ENCODE measurements at places on chromosomes 12 and 14.

DNA sequence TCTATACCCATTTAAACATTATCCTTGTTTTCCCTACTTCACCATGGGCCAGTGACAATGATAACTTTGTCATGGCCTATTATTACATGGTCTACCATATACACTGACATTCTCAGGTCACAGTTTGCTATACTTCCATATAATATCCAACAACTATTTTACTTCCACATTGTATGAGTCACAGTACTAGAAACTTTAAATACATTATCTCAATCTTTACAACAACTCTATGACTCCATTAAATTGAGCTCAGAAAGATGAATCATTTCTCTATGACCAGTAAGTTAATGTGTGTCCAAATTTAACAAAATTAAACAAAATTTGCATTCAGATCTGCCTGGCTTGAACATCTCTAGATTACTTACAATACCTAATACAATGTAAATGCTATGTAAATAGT lies 93.9 kb downstream of the PLEKHG7 start:
- no peak for DNase-seq

GRCh38 chr14:59253527-59253926 lies 65.1 kb downstream of the DAAM1 start:
- no peak for DNase-seq

- DNase-seq = no peak
Measured at GRCh38 chr12:108770963-108771362, 39.6 kb upstream of the CORO1C start.

DNA sequence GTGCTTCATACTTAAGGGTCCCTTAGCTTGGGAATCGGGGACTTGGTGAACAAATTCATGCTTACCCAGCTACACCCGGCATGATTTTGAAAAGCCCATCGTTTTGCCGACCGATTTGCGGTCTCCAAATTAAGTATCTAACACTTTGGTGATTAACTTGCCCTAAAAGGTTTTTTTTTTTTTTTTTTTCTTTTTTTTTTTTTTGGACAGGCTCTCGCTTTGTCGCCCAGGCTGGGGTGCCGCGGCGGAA lies 843 bp upstream of the HSP90AA1 start:
- DNase-seq = no peak

GRCh38 chr12:49108958-49109404 lies 1.7 kb downstream of the LMBR1L start:
- DNase-seq = no peak

DNA sequence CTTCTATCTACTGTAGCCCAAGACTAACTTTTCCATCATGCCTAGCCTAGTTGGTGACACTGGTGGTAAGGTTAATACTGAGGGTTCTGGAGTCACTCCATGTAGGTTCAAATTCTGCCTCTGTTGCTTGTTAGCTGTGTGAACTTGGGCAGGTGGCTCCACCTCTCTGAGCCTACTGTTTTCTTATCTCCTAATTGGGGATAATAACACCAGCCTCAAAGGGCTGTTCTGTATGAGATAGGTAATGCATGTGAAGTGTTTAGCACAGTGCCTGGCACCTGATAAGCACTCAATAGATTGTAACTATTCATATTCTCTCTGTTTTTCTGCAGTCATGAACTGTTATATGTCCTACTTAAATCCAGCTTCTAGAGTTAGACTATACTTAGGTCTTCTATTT lies 17.5 kb upstream of the SPPL3 start:
- DNase-seq = no peak

- no peak for DNase-seq
Measured at GRCh38 chr14:72679536-72680151, 214.3 kb downstream of the DPF3 start.

DNA sequence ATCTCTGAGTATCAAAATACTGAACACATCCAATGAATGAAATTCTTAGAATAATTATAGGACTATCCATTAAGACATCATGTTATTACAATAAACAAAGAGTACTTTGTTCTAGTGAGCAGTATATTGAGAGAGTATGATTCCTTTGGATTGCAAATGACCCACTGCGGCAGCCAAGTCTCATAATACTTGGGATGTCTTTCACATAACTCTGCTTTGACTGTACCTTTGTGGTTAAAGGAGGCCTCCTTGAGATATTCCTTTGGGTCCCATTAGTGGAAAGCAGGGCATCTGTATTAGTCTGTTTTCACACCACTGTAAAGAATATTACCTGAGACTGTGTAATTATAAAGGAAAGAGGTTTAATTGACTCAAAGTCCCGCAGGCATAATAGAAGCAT lies 593.8 kb downstream of the TRHDE start:
- no peak for DNase-seq

DNA sequence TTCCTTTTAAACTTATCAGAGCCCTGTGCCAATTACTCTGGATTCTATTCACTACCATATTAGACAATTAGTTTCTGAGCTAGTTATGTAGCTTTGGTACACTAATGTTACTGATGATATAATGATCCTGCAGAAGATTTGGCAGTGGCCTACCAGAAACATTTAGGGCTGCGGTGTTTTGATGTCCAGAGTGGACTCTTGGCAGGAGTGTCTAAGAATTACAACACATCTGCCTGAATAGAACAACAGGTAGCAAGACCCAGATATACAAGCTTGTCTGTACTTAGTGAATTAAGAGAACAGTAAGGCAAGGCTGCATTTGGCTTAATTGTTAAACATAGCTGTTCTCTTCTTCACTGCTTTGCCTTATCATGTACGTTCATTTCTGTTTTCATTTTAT lies 691.6 kb upstream of the FBXO33 start:
- no peak for DNase-seq

DNA sequence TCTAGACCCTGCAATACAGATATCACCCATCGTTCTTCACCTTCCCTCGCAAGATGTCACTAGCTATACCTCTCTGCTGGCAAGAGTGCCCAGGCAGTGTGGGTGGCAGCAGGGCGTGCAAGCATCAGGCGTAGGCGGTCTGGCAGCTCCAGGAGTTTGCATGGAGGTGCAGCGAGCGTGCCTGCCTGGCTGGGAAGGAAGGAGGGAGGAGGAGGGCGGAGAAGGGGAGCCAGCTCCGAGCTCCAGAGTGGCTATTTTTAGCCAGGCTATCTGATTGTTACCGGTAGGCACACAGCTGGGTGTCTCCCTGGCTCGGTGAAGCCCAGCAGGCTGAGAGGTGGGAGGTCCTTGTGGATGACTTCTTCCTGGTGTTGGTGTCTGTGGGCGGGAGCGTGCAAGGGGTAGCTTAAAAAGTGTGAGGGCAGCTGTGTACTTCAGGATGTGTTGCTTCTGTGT lies 6.2 kb downstream of the FOXJ2 start:
- no peak for DNase-seq

DNA sequence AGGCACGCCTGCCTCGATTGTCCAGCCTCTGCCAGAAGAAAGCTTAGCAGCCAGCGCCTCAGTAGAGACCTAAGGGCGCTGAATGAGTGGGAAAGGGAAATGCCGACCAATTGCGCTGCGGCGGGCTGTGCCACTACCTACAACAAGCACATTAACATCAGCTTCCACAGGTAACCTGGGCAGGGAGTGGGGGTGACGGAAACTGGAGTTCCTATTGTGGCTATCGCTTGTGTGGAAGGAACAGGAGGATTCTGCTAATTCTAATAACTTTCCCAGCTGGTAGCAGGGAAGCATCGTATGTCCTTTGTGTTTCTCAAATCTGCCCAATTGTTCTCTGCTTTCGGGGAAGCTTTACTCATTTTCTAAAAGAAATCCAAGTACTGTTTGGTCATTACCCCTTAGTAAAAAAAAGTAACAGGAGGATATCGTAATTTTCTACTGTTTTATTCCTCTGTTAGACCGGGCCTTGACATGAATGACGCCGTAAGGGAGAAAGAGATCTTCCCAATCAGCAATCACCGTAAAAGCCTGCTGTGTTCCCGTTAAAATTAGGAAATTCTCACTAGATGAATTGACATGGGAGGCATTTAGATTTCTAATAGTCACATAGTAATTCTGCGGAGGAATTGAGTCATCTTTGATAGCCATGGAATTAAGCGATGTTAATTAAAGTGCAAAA lies 449 bp downstream of the THAP2 start:
- no peak for DNase-seq

DNA sequence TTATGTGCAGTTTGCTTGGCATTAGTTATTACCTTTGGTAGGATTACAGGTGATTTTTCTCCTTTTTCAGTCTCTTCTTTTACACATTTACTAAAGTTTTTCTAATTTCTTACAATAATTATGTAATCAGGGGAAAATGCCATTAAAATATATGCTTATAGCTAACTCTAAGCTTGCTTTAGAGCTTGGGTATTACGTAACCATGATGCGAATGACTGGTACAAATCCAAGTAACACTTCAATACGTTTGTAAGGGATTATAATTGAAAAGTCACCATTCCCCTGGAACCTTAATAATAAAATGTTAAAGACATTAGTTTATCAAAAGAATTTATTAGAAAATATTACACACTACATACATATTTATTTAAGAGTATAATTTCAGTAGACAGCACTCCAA lies 71.6 kb downstream of the SCAF11 start:
- DNase-seq = no peak

DNA sequence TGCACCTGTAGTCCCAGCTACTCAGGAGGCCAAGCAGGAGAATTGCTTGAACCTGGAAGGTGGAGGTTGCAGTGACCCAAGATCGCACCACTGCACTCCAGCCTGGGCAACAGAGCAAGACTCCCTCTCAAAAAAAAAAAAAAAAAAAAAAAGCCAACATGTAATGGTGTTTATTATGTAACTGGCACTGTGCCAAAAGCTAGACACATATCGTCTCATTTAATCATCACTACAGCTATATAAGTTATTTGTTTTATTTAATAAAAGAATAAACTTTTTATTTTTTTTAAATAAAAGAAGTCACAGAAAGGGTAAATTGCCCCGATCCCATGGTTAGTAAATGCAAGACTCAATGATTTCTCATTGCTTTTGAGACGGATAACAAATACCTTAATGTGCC lies 76.9 kb downstream of the PTCSC3 start:
- no peak for DNase-seq

- no peak for DNase-seq
Measured at GRCh38 chr14:65471038-65471878, 58.7 kb downstream of the FUT8 start.

DNA sequence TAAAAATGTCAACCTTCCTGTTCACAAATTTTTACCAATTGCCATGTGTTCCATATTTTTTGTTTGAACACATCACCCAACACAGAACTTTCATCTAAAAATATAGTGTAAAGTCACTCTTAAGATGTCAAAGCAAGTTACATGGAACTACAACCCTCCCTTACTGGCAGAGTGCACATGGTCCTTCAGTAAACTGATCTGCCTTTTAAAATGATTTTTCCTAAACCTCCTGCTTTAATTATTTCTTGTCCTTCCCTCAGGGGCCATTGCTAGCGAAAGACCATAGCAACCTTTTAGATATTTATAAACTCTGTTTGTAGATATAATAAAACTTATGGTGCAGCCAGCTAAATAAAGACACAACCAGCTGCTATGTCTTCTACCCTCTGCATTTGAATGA lies 255.2 kb upstream of the FAR2 start:
- no peak for DNase-seq

DNA sequence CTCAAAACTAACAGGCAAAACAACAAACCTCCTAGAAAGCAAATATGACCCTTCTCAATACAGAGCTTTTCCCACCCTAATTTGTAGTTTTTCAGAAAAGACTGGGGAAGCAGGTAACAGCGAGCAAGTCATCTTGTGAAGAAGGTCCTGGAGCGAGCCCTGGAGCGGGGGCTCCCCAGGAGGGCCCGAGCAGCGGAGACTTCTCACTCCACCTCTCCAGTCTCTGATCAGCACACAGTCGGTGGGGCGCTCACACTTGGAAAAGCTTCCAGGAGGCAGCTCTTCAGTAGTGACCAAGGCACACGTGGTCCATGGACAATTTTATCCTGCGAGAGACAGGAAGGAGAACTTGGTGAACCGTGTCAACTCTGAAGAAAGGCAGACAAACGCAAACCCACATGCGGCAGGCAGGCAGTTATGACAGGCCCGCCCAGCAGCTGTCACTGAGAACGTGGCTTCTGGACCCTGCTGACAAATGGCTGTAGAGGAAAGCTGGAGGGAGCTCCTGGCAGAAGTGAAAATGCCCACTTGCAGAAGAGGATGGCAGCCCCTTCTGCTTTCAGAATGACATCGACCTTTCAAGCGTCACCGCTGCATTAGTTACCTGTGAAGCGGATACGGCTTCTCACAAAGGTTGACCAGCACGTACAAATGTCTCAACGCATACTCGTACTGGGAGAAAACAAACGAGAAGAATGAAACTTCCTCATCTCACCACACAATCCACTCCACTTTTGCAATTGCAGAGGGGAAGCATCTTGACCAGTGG lies 44.2 kb downstream of the LGMN start:
- DNase-seq = no peak

DNA sequence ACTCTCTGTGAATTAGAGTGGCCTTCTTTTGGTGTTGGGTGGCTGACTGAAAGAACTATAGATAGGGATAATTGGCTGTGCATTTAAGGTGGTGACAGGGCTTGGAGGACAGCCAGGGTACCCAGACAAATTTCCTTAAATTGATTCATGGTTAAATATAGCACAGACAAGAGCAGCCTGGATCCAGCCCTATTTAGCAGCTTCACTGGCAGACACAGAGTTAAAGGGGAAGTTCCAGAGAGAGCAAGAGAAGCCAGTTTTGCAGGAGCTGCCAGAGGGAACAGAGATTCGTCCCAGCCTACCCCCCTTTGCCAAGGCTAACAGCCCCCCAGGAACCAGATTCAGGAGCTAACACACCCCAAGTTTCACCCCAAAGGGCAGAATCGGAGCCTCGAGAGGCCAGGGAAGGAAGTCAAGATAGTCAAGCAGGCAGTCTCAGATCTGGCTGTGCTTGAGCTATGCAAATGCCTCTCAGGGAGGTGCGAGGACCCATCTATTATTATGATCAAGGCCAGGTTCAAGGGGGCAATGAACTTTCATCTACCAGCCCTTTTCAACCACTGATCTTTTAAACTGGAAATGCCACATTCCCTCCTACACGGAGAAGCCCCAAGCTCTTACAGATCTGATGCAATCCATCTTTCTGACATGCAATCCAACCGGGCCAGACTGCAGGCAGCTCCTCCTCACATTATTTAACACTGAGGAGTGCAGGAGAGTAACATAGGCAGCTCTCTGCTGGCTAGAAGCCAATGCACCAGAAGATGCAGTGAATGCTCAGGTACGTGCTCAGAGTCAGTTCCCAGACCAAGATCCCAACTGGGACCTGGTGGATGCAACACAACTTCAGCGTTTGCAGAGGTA lies 58.2 kb downstream of the DHRS2 start:
- DNase-seq = no peak

DNA sequence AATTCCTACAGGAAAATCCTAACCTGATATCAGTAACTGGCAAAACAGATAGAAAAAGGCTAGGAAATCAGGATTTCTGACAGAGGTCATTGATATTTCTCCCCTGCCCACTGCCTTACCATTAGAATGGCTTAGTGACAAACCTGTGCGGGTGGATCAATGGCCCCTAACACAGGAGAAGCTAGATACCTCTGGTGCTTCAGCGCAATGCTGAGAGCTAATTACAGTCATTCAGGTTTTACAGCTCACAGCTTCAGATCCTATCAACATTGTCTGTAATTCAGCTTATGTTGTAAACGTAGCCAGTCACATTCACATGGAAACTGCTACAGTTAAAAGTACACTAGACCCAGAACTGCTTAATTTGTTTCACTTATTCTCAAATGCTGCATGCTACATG lies 17.4 kb upstream of the SLC10A1 start:
- no peak for DNase-seq

All from activated CD8-positive, alpha-beta memory T cell treated with anti-CD3 and anti-CD28 coated beads, Interleukin-2, amount 50 U/mL, for 4 hours (primary cell).